ENCODE measurements at places on chromosomes 6 and 20. TPM values are rescaled to one million over a fixed set of nuclear protein-coding genes. Genes with fewer than 3 reads are reported as not detected.

The PTCHD4 gene
- not detected for total RNA-seq

- no peak for DNase-seq
Measured at GRCh38 chr20:46158476-46158987, 40.4 kb downstream of the CD40 start.

GRCh38 chr20:48153523-48153922, 368.2 kb upstream of the SULF2 start:
- DNase-seq, result no peak

The ALDH8A1 gene
- 2.3 TPM for total RNA-seq

DNA sequence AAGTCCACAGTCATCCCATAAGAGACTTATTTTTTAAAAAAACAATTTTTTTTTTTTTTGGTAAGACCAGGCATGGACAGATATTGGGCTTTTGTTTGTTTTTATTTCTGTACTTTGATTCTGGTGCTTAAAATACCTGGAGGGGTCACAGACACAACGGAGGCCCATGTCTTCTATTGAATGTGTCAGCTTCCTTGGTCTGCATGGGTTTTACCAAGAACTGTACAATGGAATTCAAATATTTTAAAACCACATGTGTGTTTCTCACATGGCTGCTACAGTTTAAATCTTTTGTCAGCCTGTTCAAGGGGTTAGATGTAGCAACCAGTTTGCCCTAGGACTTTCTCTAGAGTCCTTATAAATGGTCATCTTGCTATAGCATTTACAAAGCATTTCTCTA, 139.8 kb downstream of the SOX4 start:
- no peak for DNase-seq

DNA sequence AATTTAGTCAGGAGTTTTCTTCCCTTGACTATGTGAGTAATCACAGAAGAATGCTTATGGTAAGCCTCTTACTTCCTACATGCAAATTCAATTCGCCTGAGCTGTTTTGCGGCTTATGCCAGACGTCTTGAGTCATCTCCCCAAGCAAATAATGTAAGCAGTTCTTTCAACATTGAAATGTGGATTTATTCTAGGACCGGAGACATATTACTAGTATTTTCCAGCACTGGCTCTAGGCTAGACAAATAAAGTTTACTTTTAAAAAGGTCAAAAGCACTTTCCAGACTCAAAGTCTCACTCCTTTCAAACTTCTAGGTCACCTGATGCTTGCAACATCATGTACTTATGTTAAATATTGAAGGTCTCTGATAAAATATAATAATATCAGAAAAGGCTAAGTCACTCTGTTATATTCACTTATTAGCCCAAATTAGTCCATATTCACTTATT, 38.1 kb upstream of the NOX3 start:
- DNase-seq, result no peak

GRCh38 chr6:53612651-53613050, 52.9 kb downstream of the KLHL31 start:
- DNase-seq, result no peak

DNA sequence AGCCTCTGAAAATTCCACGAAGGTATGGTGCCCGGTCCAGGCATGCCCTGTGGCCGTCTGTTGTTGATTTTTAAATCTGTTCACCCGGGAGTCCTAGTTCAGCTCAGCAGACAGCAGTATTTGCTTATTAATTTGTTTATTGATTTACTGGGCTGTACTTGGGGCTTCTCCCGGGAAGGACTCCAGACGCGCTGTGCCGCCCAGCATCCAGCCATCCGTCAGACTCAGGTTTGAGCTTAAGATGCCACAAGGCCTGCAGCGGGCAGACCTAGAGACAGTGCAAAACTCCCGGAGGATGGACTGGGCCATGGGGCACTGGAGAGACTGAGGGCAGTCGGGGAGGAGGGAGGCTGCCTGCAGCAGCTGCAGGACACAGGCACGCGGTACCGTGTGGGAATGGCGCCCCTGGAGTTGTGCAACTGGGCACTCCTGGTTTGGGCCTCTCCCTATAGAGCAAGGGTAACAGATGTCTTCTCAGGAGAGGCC, 17.3 kb upstream of the CCDC167 start:
- DNase-seq, result no peak
